T47D (cell line): ENCODE measurements at places on chromosomes 7 and 10.

DNA sequence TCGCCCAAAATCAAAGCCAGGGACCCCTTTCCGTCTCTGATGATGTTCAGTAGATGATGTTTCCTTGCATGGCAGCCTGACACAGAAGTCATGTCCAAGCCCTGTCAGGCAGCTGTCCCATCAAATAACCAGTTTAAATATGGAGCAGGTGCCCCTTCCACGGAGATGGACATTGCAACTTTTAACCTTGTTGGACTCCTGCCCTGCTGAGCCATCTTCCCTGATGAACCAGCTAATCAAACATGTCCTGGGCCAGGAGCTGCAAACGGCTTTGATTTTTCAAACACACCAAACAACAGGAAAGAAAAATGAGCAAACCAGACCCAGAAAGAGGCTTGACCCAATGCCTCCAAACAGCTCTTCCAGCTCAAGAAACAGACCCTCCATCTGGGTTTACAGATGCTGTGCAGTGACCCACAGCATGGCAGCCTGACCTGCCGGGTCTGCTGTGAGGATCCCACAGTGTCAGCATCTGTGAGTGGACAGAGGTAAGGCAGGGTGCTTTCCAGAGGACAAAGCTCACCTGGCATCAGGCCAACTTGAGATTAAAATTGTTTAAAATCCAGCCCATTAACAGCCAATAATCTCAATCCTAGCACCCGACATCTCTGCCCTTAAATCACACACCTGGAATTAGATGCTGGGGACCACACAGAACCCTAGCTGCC lies 372.6 kb downstream of the GRID1 start:
- DNase-seq, result no peak

DNA sequence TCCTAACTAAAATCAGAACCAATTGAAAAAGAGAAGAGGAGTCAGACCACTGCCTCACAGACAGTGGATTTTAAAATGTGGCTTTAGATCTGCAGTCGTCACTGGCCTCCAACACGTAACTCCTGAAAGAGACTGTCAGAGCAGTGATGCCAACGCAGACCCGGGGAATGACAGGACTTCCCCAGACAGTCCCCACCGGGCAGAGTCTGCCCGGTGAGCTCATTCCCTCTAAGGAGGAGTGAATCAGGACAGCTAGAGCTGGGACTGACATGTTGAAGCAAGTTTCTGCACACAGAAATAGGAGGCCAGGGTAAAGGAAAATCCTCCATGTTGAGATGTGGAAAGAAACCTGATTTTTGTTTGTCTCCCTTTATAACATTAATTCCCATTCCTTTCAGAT lies 105.0 kb downstream of the TES start:
- DNase-seq, result no peak

DNA sequence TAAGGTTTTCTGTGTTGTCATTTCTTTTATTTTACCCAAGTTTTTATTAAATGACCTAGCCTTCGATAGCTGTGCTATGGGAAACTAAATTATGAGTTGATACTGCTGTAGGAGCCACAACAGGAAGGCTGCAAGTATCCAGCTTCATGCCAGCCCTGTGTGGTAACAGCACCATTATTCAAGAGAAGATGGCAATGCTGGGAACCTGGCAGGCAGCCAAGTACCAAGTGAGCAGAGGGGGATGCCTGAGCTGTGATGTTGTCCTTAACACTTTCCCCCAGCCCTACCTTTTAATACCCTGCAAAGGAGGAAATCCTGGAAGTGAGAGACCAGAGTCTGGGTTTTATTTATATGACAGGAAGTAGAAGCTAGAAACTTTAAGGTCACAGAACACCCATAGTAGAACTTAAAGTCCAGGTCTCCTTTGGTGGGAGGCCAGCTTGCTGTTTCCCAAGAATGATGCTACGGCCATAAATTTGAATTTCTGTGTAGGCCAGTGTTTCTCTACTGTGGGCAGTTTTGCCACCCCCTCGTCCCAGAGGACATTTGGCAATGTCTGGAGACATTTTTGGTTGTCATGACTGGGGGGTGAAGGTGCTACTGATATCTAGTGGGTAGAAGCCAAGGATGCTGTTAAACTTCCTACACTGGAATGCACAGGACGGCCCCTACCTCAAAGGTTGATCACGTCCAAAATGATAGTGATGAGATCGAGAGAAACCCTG lies 9.2 kb upstream of the ATXN7L1 start:
- no peak for DNase-seq

GRCh38 chr10:75553550-75553949 lies 122.1 kb downstream of the LRMDA start:
- no peak for DNase-seq
